ENCODE measurements at places on chromosomes 12 and 14. TPM values are rescaled to one million over a fixed set of nuclear protein-coding genes. Genes with fewer than 3 reads are reported as not detected.

The RDH16 gene
- 0.31 TPM for total RNA-seq

The KDM5A gene
- total RNA-seq: 73.4 TPM

The PRH2 gene
- not detected for total RNA-seq

The C3AR1 gene
- 5.9 TPM for total RNA-seq

DNA sequence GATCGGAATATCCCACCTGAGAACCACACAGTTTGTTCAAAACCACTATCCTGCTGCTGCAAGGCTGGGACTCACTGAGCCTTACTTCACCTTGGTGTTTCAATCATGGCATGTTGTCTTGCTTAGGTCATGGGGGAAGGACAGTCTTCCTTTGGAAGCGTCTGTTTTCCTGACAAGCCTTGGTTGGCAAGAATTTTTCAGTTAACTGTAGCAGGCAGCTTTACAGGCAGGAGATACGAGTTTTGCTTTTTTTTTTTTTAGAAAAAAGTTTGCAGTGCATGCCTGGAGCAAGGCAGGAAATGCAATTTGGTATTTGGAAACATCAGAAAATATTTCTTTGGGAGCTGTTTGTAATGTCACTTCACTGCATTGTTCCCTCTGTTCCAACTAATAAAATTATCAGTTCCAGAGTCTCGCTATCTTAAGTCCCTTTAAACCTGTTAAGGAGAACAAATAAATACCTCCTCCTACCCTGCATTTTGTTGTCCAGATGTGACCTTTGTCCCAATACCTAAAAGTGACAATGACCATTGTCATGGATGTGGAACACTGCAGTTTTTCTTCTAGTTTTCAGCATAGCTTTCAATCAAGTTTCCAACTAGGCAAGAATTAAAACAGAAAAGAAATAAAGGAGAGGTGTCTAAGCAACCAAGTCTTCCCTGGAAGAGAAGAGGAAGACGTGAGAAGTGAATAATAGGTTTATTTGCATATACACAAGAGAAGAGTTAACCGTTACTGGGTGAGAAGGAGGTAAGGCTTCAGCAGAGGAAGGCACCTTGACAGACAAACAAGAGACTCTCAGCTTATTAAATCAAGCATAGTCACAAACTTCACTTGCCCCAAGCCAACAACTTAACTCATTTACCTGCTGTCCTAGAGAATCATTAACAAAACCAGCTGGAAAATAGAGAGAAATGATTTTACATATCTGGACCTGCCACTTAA lies 71.4 kb upstream of the ACTN1 start:
- no peak for DNase-seq

GRCh38 chr12:68807576-68808387 lies at the start of gene MDM2:
TSS of gene MDM2 (plus strand) at chr12:68808177. CDS start at chr12:68808478, 301 bp downstream.
- DNase-seq: peak; percentile 98

GRCh38 chr12:124904306-124905098 lies 9.9 kb downstream of the UBC start:
- DNase-seq: no peak

GRCh38 chr12:106035421-106035820 lies 103.3 kb downstream of the NUAK1 start:
- DNase-seq: no peak

DNA sequence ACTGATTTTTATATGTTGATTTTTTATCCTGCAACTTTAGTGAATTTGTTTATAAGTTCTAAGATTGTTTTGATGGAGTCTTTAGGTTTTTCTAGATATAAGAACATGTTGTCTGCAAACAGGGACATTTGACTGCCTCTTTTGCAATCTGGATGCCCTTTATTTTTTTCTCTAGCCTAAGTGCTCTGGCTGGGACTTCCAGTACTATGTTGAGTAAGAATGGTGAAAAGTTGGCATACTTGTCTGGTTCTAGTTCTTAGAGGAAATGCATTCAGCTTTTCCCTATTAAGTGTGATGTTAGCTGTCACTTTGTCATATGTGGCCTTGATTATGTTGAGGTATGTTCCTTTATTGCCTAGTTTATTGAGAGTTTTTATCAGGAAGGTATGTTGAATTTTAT lies 68.1 kb downstream of the ERC1 start:
- no peak for DNase-seq

GRCh38 chr14:93075891-93076290 lies 39.8 kb downstream of the ITPK1 start:
- no peak for DNase-seq

- DNase-seq: no peak
Observed at GRCh38 chr14:53032161-53032803, 81.4 kb upstream of the FERMT2 start.
